ENCODE measurements at places on chromosomes 2 and 18.

GRCh38 chr2:147500229-147500628 lies 344.6 kb upstream of the ACVR2A start:
- DNase-seq = no peak

DNA sequence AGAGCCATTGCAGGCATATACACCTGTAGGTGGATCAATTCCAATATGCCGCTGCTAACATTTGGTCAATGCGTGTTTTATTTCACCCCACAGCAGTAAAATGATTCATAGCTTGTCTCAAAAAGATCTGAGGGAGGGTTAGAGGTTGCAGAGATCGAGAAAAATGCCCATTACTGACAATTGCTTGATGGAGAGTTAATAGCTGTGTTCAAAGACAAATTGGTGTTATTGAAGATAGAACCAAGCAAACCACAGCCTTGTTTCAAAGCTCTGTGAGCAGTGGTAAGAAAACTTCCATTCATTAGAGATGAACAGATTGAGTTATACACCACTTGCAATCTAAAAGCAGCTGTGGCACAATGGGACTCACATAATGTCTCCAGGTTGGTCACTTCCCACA lies 95.4 kb downstream of the KCNE4 start:
- DNase-seq = no peak

DNA sequence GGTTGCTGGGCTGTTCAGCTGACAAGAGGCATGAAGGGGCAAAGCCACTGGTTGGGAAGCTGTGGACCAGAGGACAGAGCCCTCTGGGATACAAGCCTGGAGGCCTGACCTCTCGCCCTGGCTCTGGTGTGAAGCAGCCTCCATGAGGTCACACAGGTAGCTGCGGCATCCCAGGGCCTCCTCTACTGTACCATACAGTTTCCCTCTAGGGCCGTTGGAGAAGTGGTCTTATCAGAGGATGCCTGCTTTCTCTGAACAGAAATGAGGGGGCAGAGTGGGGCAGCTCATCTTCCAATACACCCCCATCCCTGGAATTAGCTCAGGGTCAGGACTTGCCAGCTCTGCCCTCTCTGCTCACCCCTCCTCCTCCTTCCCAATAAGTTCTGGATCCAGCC lies 135.1 kb upstream of the SMAD2 start:
- DNase-seq = no peak

GRCh38 chr2:105885456-105885855 lies 140.7 kb downstream of the NCK2 start:
- DNase-seq = no peak

DNA sequence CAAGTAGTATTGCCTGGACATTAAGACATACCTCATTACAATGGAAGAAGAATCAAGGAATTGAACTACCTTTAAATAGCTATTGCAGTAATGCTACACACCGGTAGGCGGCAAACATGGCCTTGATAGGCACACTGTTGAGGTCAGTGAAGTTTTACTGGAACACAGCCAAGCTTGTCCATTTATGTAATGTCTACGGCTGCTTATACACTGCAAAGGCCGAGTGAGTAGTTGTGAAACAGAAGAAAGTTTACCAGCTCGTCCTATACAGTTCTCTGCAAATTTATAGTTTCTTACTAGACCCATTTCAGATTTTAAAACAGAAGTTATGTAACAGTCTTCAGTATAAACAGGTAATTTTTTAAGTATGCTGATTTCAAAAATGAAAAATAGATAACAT lies 38.8 kb downstream of the PPP4R1 start:
- no peak for DNase-seq

- no peak for DNase-seq
Measured at GRCh38 chr18:8065284-8065683, 498.2 kb downstream of the PTPRM start.

GRCh38 chr2:184654945-184655344 lies 56.6 kb downstream of the ZNF804A start:
- no peak for DNase-seq

- no peak for DNase-seq
Measured at GRCh38 chr2:201415149-201415548, 36.1 kb downstream of the TRAK2 start.

DNA sequence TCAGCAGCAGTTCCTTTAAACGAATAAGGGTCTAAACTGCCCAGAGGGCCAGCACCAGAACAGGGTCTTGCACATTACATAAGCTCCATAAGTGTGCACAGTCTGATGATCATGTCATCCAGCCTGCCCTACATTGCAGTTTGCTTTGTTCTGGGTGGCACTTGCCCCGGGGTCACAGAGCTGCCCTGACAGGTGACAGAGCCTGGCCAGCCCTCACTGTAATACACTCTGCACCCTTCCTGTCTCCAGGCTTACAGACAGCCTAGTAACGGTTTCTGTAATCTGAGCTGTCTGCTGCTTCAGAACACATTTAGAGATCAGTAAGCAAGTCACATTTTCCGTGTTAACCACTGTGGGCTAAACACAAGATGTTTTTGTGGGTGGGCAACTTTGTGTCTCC lies 213.3 kb downstream of the FAM210A start:
- no peak for DNase-seq

DNA sequence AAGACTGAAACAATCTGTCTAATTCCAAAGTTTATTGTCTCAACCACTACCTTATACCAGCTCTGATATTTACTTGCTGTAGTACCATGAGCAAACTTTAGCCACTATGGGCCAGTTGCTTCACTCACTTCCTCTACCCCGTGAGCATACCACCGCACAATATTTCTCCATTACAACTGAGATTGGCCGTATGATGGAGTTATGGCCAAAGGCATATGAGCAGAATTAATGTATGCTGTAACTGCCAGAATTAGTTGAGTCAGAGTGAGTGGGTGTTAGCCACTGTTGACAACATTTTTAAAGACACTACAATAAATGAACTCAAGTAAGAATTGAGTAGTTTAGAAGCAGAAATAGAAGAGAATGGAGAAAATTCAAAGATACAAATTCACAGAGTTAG lies 69.7 kb downstream of the LRATD1 start:
- DNase-seq = no peak

GRCh38 chr2:74316627-74317295 lies 26.5 kb downstream of the SLC4A5 start:
- DNase-seq = no peak

DNA sequence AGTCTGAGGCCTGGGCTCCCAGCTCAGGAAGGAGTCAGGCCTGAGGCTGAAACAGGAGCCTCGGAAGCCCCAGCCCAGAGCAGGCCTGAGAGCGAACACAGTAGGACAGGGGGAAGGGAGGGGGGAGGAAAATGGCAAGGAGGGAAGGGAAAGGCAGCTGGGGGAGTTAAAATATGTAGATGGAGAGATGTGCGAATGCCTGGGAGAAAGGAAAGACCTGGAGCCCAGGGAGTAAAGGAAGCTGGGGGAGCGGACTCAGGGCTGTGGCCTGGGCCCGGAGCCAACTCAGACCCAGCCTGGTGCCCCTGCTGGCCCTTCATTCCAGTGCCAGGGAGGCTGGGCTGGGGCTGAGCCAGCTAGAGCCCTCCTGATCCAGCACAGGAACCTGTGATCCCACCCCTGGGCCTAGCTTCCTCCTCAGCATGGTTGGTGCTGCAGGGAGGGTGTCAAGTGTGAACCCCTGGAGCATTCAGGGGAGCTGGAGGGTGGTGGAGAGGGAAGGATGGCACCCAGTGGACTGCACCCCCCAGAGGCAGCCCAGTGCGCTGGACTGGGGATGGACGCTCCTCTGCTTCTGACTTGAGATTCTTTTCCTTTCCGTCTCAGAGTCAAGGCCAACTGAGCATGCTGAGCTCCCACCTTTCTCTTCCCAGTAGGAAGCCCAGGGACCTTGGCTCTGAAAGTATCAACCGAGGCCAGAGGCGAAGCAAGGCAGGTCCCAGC lies 46.3 kb downstream of the EMX1 start:
- no peak for DNase-seq

- DNase-seq = no peak
Measured at GRCh38 chr2:218748741-218749441, 33.1 kb upstream of the CYP27A1 start.

- no peak for DNase-seq
Measured at GRCh38 chr18:13175266-13175665, 43.3 kb upstream of the LDLRAD4 start.

GRCh38 chr2:24565537-24565936 lies 74.5 kb downstream of the NCOA1 start:
- no peak for DNase-seq

GRCh38 chr2:19256121-19256601 lies 102.3 kb downstream of the OSR1 start:
- no peak for DNase-seq

DNA sequence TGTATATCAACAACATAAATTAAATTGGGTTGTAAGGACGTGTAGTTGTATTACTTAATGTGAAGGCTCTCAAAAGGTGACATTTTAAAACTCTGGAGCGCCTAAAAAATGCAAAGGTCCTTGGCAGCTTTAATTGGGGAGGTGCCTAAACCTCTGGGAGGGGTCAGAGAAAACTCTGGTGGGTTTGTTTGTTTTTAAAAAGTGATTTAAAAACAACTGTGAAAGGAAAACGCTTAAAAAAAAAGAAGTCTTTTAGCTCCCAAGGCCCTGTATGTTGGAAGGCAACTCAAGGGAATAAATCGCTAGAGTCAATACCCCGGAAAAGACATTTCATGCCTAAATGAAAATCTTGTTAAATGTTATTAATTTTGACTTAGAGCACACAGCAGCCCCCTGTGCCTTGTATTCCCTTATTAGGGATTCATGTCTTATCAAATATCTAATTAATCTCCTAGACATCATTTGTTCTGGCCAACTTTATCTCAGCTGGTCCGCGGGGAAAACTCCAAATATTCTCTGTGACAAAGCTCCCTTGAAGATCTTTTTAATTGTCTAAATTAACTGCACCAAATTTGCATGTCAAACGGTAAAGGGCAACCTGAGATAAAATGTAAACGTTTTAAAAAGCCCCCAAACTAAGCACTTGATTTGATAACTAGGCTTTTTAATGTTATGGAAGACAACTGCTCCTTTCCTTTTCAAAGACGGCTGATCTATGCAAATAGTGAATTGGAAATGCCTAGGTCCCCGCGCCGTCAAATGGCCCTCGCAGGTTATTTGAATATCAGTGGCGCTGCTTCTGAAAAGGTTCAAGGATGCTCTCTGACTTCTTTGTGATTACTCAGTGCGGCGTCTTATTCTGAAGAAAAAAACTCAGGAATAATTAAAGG lies 4.2 kb downstream of the SP9 start:
- DNase-seq = no peak

- DNase-seq = no peak
Measured at GRCh38 chr2:239814861-239815601, 210.1 kb downstream of the NDUFA10 start.

- peak; percentile 23 for DNase-seq
Measured at GRCh38 chr2:42974721-42975717, 182.6 kb upstream of the HAAO start.

GRCh38 chr2:15159751-15160177 lies 401.4 kb downstream of the NBAS start:
- DNase-seq = no peak

DNA sequence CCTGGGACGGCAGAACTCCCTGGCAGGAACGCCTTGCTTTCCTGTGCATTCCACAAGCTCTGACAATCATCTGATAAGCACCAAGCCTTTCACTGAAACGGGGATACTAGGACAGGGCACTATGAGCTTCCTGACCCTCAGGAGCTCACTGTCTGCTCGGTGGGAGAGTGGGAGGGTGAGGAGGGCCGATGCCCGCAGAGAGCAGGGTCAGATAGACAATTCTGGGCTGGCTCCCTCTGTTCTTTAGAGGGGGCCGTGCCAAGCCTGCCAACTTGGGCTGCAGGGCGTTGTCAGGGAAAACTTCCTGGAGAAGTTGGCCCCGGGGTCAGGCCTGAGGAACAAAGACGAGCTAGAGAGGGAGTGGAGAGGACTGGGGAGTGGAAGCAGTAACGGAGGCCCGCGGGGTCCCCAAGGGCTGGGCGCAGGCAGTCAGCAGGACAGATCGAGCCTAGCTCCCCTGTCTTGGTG lies 82.0 kb downstream of the CTAGE1 start:
- no peak for DNase-seq

DNA sequence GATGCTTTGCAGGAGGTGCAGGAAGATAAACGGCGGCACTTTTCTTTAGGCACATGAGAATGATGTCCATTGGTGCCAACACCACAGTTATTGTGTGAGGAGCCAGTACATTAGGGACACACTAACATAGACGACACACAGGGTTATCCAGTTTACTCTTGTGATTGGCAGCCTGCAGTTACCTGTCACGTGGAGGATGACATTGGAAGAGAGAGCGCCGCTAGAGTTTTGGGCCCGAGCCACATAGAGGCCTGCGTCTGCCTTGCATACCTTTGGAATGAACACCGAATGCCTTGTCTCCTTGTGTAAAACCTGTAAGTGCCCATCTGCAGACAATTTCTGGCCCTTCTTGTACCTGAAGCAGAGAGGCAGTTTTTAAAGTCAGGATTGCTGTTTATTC lies 26.9 kb upstream of the TTN start:
- no peak for DNase-seq

DNA sequence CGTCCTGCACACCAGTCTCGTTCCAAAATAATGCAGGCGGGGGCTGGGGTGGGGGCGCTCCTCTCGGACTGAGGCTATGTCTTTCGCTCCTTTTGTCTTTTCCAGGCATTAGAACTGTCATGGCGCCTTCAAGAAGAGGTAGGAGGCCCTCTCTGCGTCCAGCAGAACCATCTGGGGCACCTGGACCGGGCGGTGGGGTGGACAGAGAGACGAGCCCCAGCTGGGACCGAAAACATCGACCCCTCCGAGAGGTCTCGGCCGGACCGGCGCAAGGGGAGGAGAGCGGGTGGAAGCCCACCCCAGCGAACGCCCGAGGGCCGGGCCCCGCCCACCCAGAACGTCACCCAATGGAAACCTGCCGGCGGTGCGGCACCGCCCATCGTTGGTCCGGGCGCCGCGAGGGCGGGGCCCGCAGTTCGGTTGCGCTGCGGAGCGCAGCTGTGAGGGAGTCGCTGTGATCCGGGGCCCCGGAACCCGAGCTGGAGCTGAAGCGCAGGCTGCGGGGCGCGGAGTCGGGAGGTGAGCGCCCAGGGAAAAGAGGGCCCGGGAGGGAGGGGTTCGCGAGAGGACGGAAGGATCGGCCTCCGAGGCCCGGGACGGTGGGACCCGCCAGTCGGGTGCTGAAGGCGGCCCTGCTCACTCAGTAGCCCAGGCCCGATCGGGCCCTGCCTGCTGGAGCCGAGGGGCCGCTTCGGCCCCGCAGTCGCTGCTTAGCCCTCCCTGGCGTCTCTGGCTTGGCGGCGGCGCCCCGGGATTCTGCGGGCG lies at the start of gene NRBP1:
Gene NRBP1 (plus strand): TSS at position 419 of the 765 bp plus-strand sequence. CDS start 4,643 bp downstream, outside the sequence.
- peak; percentile 92 for DNase-seq

DNA sequence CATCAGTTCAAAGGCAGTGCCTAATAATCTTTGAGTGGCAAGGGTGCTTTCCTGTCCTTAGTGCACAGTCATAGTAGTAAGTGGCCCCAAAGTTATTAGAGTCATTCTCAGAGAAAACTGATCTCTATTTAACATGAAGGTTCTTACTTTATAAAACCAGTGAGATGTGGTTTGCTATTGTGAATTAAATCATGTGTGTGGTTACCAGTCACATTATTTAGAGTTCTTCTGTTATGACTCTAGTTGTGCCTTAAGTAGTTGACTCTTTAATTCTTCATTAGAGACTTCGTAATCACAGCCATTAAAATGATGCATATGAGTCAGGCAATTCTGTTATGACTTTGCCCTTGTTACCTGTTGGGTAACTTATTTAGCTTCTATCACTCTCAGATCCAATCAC lies 1392.9 kb upstream of the ACVR2A start:
- no peak for DNase-seq
